Pons (tissue), 1 donor: ENCODE measurements at places on chromosomes 1 and 21.

DNA sequence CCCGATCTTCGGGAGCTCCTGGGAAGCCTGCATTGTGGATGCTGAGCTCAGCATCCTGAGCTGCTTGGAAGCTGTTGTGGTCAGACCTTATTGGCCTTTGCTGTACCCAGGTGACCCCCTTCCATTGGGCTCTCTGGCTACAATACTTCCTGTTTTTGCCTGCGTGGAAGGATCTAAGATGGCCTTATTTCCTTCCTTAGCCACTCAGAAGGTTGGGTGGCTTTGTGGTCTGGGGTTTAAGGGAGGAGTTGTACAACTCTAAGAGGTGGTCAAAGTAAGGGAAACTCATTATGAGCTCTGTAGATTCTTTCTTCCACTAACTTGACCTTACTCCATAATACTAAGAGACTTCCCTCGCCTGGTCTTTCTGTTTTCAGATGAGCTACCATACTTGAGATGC is 17.7 kb downstream of the PFKFB2 start:
- DNase-seq = no peak

GRCh38 chr21:44813727-44814126 is 4.1 kb downstream of the SUMO3 start:
- no peak for DNase-seq

GRCh38 chr1:29703596-29704370 is 467.5 kb downstream of the PTPRU start:
- peak; percentile 31 for DNase-seq

- DNase-seq = no peak
These were observed 30.9 kb upstream of the PAX7 start for GRCh38 chr1:18599704-18600103.

GRCh38 chr1:153587314-153587713 is 21.7 kb upstream of the S100A2 start:
- no peak for DNase-seq

DNA sequence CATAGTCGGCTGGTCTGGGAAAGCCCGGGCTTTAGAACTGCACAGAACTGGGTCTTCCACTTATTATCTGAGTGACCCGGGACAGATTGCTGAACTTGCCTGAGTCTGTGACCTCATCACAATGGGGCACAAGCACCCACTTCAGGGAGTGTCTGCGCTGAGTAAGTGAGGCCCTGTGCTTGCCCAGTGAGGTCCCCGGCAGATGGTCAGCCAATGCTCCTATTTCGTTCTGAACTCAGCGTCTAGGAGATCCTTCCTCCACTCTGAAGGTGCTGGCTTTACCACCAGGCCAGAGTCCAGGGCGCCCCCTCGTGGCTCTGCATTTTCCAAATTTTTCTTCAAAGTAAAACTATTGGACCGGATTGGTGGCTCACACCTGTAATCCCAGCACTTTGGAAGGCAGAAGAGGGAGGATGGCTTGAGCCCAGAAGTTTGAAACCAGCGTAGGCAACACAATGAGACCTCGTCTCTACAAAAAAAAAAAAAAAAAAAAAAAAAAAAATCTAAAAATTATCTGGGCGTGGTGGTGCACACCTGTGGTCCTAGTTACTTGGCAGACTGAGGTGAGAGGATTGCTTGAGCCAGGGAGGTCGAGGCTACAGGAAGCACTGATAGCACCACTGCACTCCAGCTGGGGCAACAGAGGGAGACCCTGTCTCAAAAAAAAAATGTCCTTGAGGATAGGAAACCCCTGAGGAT is 61.7 kb downstream of the FCRL5 start:
- DNase-seq = peak; percentile 14

GRCh38 chr21:32494934-32495709 is 82.6 kb downstream of the EVA1C start:
- DNase-seq = no peak

DNA sequence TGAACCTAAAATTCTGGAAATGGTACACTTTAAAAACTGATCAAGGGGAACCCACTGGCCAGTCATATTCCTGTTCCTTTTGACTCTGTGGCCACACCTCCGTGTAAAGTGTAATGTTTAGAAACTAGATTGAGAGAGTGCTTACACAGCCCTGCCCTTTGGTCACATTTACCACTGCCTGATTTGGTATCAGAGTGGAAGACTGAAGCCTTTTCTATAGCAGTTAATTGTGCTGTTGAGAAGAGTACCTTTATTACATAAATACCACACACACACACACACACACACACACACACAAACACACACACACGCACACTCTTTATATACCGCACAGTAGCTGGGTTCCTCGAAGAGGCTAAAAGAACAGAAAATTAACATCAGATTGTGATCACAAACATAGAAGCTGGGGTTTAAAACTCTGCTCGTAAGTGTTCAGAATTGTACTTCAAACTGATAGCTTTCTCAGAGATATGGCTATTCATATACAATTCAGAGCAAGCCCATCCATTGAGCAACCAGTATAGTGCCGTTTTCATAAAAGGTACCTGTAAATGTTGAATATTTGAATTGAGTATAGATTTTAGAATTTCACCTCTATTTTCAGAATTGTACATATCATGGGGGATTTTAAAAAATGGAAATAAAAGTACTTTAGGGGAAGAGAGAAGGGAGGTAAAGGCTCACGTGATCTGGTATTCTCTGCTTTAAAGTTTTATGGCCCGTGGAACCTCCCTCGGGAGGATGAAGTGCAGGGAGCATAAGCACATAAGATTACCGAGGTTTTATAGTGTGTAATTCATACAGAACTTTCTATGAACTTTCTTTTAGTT is 37.5 kb downstream of the CAMTA1 start:
- DNase-seq = no peak

DNA sequence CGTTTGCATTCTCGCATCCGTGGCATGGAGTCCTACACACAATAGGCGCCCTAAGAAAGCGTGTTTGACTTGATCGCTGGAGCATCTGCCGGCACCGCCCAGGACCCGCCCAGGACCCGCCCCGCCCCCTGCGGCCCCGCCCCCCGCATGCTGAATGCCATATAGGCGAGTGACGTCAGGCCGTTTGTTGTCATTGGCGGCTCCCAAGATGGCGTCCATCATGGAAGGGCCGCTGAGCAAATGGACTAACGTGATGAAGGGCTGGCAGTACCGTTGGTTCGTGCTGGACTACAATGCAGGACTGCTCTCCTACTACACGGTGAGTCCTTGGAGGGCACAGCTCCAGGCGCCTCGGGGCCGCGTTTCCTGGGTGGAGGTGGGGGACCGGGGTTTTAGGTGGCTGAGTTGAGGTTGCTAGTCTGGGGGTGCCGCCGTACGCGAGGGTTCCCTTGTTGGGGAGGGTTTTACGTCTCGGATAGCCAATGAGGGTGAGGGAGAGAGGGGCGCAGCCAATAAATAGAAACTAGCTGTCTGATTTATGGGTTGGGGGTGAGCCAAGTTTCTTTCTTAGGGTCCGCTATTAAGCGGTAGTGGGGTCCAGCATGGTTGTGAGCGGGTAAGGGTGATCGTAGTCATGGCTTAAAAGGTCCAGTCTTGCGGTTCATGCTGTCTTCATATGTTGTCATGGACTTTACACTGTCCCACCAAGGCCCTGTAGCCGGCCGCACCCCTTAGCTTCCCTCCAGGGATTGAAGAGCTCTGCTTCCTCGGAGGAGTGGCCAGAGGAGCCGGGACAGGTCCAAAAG is at the start of gene OSBPL9:
OSBPL9 (plus strand) TSS at position 190 of the 806 bp plus-strand sequence; CDS start at position 209, 19 bp downstream.
- DNase-seq = peak; percentile 87

- peak; percentile 81 for DNase-seq
These were observed 100.7 kb upstream of the ATP1B1 start for GRCh38 chr1:169005776-169006175.

- DNase-seq = no peak
These were observed 5.2 kb downstream of the SRM start for GRCh38 chr1:11054666-11055065.

DNA sequence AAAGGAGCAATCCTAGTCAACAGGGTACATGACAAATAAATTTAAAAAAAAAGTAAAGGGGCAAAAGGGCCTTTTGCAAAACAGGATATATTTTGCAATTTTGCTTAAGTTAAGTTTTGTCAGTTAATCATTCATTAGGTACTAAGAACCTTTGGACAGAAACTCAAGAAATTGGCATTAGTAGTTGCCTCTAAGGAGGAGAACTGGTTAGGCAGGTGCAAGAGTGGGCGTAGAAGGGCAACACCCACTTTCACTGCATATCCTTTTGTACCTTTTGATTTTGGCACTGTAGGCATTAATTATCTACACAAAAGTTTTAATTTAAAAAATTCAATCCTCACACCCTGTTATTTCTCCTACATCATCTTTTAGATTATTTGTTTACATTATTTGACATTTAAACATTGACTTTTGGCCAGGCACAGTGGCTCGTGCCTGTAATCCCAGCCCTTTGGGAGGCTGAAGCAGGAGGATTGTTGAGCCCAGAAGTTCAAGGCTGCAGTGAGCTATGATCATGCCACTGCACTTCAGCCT is 4.3 kb downstream of the DDAH1 start:
- DNase-seq = no peak

DNA sequence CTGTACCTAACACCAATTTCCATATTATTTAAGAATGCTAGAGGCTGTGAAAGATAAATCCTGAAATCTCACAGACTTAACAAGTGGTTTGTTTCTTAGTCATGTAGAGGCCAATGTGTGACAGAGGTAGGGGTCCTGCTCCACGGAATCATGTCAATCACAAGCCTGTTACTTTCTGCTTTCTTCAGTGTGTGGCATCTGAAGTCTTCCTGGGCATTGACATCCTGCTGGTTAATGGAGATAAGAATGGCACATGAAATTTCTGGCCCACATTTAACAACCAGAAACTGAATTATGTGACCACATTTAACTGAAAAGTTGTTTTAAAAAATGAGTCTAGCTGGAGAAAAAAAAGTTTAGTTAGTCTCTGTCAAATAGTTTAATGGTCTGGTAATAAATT is 68.3 kb upstream of the PLA2G4A start:
- no peak for DNase-seq

DNA sequence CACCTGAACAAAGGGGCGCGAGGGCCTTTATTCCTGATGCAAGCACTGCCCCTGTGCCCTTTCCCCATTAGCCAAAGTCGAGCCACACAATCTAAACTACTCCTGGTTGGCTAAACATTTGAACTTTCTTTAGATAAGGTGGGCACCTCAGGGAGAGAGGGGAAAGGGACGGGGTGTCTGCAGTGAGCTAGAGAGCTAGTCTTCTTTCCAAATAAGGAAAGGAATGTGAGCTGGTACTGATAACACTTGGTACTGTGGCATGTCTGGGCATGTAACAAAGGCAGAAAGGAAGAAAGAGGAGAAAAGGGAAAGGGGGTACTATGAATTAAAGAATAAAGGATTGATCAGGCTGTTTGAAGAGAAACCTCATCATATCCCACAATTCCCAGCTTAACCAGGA is 62.8 kb downstream of the OVGP1 start:
- DNase-seq = no peak

GRCh38 chr1:173364827-173365226 is 112.3 kb upstream of the PRDX6 start:
- DNase-seq = no peak

DNA sequence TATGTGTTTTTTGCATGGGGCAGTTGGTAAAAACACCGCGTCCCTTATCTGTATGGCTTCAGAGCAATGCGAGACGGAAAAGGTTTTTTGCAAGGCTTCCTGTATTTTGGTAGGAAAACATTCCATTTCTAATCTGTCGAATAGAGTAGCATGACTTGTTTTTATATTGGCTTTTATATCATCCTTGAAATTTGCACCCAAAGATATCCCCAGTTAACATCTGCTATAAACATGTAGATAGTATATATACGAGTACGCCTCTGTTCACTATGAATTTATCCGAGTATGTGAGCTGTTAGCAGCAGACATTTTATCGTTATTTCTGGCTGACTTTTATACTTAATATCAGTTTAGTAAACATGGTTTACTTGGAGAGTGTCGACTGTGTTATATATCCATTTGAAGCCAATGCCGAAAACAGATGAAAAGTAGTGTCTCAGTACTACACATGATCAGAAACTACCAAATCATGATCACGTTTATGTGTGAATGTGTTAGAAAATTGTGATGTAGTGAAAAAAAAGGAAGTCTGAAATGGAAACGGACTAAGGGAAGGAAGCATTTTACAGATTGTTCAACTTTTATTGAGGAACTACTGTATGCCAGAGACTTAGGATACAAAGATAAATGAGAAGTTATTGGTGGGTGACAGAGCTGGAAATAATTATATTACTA is 1.0 kb downstream of the LEPR start:
- DNase-seq = peak; percentile 46

DNA sequence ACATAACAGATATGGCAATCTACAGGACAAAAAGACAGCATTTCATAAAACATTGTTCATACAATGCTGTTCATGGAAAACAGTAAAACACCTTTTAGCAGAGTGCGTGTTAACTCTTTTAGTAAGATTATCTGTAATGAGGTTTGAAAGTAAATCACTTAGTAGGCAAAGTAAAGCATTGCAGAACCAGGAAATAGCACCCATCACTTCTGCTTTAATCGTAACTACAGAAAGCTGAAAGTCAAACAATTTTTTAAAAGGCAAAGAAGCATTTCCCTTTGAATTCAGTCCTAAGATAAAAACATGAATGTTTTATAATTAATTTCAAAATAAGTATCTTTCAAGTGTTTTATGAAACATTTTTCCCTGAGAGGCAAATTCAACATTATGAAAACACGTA is 63.3 kb upstream of the RNF11 start:
- DNase-seq = no peak

GRCh38 chr1:209648931-209649776 is 3.1 kb downstream of the LAMB3 start:
- peak; percentile 56 for DNase-seq

DNA sequence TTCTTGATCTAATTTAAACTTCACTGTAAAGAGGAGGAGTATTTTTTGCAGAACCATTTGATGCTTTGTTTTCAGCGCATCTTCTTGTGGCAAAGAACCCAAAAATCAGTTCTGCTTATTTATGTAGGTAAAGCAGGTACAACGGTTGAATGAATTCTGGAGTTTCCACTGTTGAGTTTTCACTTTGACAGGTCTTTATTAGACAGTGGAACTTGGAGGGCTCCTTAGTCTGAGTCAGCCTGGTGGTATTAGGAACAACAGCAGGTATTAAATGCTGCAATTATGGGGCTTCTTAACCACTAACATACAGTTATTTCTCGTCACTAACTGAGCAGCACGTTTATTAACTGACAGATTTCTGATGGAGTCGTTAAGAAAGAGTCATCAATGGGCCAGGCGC is 1.2 kb downstream of the LRIG2 start:
- DNase-seq = no peak

DNA sequence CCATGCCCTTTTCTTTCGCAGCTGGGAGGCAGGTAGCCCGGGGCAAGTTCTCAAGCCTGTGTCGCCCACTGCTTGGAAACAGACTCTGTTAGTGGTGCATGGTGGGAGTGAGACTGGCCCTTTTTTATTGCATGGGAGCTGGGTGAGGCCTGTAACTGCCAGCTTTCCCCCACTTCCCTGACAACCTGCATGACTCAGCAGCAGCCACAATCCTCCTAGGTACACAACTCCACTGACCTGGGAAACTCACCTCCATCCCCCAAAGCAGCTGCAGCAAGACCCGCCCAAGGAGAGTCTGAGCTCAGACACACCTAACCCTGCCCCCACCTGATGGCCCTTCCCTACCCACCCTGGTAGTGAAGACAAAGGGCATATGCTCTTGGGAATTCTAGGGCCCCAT is 25.8 kb downstream of the PIGP start:
- DNase-seq = no peak
